ENCODE measurements at places on chromosomes 11 and 22. TPM values are rescaled to one million over a fixed set of nuclear protein-coding genes. Genes with fewer than 3 reads are reported as not detected.
A peak's percentile ranks its signal among the peaks of the same experiment; 100 is the strongest.

- no peak for DNase-seq
These were observed 86.0 kb downstream of the FEZ1 start for GRCh38 chr11:125410091-125410490.

Gene CRYBB2
- total RNA-seq = 4.4 TPM

GRCh38 chr11:12196308-12196707 is 85.9 kb downstream of the MICAL2 start:
- DNase-seq = no peak

Gene SPINDOC
- total RNA-seq = 45.1 TPM

DNA sequence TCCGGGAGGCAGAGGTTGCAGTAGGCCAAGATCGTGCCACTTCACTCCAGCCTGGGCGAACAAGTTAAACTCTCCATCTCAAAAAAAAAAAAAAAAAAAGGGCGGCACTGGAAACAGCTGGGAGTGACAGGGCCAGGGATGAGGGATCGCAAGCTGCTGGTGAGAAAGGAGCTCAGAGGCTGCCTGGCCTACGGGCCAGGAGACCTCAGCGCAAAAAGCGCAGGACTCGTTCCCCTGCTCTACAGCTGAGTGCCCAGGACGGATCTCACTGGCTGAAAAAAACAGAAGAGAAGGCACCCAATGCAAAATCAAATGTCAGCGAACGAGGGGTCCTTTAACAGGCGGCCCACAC is 650 bp upstream of the NUP50 start:
- no peak for DNase-seq

Gene CASP5
- not detected for total RNA-seq

GRCh38 chr11:47414685-47415070 is 6.3 kb downstream of the SLC39A13 start:
- no peak for DNase-seq

DNA sequence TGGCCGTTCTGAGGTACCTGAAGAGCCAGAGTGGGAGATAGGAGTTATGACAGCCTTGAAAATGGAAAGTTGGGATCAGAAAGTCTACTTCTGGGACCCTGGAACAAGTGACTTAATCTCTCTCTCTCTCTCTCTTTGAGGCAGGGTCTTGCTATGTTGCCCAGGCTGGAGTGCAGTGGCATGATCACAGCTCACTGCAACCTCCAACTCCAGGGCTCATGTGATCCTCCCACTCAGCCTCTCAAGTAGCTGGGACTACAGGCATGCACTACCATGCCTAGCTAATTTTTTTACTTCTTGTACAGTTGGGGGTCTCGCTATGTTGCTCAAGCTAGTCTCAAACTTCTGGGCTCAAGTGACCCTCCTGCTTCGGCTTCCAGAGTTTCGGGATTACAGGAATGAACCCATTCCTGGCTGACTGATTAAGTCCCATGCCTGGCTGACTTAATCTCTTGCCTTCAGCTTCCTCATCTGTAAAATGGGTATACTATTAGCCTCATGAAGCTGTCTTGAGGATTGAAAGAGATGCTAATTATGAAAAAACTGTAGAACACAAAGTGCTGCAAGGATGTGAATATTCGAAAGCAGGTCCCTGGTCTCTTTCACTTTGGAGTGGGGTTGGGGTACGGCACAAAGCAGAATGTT is 87.7 kb downstream of the UBASH3B start:
- no peak for DNase-seq

- peak; percentile 89 for DNase-seq
These were observed 23.4 kb downstream of the ARFGAP2 start for GRCh38 chr11:47152953-47153950.

Data from testis (tissue), 5 donors.